ENCODE measurements at places on chromosomes 5 and 9.

- no peak for DNase-seq
These were observed 12.9 kb downstream of the ABCA1 start for GRCh38 chr9:104915049-104915448.

DNA sequence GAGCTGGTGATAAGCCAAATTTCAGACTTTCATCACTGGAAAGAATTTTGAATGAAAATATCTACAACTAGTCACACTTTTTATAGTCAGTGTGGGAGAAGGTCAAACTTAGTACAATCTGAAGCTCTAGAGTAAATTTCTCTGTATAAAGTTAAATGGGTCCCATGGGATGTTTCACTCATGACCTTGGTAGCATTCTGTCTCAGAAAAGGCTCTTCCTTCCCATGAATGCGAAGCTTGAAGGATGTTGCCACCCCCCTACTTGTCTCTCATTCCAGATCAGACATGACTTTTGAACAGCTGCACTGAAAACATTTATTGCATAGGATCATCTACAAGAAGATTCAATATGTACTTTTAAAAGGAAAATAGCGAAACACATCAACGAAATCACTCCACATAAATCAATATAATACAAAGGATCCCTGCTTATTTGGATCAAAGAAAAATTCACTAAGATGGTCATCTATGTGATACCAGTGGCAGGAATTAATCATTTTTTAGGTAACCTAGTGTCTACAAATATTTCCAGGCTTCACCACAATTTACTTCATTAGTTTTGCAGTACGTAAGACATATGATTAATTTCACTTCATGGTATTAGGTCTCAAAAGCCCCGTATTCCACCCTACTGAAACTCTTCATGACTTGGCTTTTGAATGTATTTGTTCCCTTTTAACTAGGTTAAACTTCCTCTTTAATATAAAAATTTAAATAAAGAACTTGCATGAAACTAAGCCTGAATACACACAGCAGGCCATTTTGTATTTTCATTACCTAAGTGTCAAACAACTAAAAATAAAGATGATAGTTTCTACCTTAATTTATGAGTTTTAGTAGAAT is 4.4 kb downstream of the ST8SIA4 start:
- no peak for DNase-seq

- DNase-seq, result no peak
These were observed 63.5 kb upstream of the GARNL3 start for GRCh38 chr9:127201071-127201541.

GRCh38 chr5:142874540-142874939 is 104.4 kb downstream of the ARHGAP26 start:
- no peak for DNase-seq

Measured in stimulated activated CD4-positive, alpha-beta T cell treated with anti-CD3 and anti-CD28 coated beads, TNF-alpha, amount 100 ng/mL, for 24 hours (primary cell).